ENCODE measurements at places on chromosomes 2 and 18.
A peak's percentile ranks its signal among the peaks of the same experiment; 100 is the strongest.

DNA sequence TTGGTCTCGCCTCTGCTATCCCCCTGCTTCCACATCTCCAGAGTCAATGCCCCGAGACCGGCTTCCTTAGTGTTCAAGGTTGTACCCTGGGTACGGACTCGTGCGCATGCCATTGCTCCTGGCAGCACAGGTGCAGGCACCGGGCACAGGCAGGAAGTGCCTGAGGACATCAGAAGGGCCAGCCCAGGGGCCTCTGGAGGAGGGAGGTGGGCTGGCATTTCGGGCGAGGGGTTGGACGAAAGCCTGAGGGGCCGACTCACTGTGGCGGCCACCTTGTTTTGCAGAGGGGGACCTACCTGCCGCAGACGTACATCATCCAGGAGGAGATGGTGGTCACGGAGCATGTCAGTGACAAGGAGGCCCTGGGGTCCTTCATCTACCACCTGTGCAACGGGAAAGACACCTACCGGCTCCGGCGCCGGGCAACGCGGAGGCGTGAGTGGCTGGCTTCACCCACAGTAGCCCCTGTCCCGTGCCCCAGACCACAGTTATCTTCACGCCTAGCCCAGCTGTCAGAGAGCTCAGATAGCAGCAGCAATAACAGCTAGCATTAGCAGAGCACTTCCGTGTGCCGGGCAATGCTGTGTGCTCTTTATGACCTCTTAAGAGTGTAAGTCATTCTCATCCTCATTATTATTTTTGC, 12.5 kb downstream of the ITM2C start:
- no peak for DNase-seq

DNA sequence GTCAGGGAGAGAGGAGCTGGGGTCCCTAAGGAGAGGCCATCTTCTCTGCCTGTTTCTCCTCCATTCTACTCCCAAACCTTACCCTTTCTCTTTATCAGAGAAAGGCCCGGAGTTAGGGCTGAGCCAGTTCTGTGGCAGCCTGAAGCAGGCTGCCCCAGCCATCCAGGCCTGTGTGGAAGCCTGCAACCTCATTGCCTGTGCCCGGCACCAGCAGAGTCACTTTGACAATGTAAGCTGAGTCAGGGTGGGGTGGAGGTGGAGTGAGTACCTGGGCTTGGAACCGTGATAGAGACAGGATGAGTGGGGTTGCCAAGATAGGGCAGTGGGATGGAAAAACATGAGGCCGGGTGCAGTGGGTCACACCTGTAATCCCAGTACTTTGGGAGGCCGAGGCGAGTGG, 5.2 kb downstream of the CHRNG start:
- no peak for DNase-seq

GRCh38 chr18:41436772-41437171, 518.3 kb upstream of the PIK3C3 start:
- DNase-seq, result no peak

- DNase-seq, result peak; percentile 40
These were observed 39.5 kb downstream of the CYTIP start for GRCh38 chr2:157404363-157404762.
